Ammon's horn (tissue), 1 donor: ENCODE measurements at places on chromosomes 4 and X.

DNA sequence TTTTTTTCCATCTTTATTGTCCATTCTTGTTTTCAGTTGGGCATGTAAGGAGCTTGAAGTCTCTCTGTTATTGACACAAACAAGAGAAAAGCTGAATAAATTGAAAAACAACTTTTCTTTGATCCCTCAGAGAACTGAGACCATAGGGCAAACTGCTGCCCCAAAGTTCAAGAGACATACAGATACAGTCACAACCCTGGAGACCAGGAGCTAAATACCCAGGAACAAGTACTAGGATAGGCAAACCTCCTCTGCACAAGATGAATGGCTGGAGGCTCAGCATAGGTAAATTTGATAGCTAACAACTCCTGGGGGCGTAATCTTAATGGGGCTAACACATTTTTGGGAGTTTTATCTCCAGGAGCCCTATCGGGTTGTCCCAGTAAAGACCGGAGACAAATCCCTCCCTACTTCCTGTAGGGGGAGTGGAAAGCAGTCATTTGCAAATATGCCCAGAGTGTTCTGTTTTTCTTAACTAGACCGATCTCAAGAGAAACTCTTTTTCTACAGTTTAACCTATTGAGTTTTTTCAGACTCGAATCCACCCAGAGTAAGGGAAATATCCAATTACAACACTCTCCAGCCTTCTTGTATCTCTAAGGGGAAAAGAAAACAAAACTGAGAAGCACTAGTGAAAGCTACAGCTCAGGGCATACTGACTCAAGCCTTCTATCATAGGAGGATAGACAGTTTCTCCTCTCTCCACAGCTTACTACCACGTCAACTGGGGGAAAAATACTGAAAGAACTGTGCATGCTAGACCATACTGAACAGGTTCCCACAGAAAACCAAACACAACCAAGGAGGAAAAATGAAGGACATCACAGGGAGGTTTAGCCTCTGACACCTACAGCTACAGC lies 23.1 kb downstream of the MAGEA8 start:
- no peak for DNase-seq

GRCh38 chr4:134537701-134538100 lies 336.1 kb upstream of the PABPC4L start:
- no peak for DNase-seq

DNA sequence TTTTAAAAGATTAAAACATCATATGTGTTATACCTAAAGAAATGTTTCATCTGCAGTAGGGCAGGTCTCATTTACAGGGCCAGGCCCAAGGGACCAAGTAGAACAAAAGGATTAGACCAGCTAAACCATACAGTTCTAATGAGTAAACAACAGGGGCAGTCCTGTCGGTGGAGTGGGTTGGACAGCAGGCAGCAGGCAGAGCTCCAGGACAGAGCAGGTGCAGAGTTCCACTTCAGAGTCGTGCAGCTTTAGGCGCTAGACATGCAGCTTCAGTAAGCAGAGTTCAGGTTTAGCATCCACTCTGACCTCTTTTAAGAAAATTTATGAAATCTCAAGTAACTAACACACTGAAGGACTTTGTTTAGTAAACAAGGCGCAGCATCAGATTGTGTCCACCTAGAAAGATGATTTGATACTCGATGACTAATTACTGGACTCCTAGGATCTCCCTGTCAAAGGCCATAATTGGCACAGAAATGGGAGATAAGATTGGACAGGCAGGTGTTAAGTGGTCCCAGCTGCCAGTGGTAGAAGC lies 487.7 kb upstream of the INTU start:
- no peak for DNase-seq

DNA sequence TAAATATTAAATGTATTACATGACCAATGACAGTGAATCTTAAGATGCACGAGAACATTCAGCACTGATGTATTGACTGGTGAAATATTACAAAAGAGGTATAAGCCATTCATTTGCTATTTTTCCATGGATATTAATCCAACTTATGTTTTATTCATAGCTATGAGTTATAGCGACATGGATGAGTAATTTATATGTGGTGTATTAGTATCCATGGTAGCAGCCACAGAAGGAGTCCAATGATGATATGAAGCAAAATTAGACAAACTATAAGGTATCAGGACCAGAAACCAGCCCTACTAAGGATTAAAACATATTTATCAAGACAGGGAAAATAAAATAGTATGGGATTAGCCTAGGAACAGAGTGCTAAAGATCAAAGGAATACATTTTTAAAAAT lies 50.7 kb downstream of the THAP9 start:
- no peak for DNase-seq

- DNase-seq, result peak; percentile 89
These were observed 22.5 kb downstream of the MED28 start for GRCh38 chr4:17636696-17637622.

GRCh38 chrX:1418901-1419544 lies 27.1 kb upstream of the SLC25A6 start:
- no peak for DNase-seq

DNA sequence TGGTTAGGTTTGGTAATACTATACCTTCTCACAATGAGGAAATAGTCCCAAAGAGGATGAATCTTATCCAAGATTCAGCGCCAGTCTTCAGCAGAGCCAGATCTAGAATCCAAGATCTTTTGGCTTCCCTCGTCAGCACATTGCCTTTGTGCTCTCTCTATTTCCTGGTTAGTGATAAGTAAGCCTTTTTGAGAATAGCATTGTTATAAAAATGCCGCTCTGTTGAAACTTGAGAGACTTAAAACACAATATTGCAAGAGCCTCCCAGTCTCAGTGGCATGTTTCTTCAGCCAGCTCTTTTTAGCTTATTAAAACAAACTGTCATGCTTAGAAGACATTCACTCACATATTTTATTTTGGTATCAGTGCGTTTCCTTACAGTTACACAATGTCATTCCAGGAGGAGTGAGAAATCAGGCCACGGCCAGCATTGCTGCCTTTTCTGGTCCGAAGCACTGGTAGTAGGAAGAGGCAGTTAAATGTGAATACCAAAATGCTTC lies 141.4 kb downstream of the KLHL8 start:
- peak; percentile 50 for DNase-seq

- DNase-seq, result no peak
These were observed 188.7 kb upstream of the AADAT start for GRCh38 chr4:170278460-170278859.
